ENCODE measurements at places on chromosomes 2 and 18.

DNA sequence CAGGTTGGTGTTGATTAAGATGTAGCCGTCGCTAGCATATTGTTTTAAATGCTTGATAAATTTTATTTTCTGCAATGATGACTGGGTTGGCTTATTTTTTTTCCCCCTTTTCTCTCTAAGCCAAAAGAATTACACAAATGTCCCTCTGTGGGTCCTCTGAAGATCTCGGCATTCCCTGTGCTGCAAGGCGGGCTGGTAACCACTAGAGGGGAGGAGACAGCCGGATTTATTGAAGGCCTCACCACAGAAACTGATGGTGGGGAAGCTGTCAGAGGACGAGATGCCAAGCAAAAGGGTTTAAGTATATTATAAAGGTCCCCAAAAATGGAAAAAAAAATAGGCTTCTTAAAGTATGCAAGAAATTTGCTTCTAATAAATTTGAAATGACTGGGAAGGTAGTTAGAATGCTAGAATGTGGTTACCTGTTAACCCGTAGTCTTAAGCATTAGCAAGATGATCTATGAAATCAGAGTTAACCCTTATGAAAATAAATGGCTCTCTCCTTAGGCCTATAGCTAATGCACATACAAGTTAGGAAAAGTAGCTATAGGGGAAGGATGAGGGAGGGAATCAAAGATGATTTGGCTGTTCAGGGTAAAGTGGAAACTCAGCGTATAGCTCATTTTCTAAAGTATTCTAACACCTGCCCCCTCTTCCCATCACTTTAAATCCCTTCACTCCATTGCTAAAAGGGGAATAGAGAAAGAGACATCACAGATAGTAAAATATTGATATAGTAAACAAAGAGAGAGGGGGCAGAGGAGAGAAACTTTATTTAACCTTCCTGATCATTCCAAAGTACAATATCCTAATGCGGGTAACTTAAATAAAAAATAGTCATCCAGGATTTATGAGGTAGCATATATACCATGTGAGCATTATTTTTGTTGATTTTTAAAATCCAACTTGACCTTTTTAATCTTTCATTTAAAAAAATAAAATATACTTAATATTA is 894.5 kb upstream of the POU3F3 start:
- DNase-seq: no peak

GRCh38 chr2:26464390-26465265 is 13.3 kb downstream of the OTOF start:
- DNase-seq: no peak

DNA sequence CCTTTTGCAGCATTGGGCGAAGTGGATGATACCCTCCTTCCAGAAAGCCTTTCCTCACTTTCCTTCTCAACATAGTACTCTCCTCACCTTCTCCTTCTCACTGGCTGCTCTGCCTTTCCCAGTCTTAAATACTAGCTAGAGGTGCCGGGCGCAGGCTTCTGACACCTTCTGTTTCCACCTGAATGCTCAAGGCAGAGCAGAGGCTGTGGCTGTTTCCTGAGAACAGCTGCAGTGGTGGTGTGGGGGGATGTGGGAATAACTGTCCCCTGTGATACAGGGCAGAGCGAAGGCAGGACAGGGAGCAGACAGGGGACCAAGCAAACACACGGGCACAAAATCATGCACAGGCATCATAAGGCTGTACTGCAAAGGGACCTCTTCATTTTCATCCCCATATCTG is 303.1 kb downstream of the SS18 start:
- no peak for DNase-seq

GRCh38 chr18:2168022-2168421 is 403.3 kb downstream of the METTL4 start:
- DNase-seq: no peak

- DNase-seq: no peak
Measured at GRCh38 chr2:156817430-156817829, 381.3 kb downstream of the GPD2 start.

DNA sequence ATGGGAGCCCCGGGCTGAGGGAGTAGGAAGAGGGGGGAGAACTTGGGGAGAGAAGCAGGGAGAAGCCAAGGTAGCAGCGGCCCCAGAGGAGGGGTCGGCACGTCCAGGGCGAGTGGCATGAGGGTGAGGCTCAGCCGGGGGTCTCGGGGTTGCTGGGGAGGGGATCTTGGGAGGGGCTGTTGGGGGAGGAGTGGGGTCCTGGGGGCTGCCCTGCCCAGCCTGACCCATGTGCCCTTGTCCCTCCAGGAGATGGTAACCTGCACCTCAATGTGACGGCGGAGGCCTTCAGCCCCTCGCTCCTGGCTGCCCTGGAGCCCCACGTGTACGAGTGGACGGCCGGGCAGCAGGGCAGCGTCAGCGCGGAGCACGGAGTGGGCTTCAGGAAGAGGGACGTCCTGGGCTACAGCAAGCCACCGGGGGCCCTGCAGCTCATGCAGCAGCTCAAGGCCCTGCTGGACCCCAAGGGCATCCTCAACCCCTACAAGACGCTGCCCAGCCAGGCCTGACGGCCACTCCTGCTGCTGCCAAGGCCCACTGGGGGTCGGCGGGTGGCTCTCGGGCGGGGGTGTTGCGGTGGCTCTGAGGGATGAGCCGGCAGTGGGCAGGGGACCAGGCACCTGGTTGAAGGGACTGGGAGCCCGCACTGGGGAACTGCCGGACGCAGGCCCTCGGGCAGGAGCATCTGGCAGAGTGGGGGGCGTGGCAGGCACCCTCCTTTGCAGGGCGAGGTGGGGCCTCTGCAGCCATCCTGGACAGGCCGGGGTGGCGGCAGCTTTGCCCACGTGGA is 9.0 kb upstream of the GAL3ST2 start:
- no peak for DNase-seq

- peak; percentile 3 for DNase-seq
Measured at GRCh38 chr18:76866666-76867065, 44.3 kb downstream of the ZNF236 start.

- DNase-seq: no peak
Measured at GRCh38 chr2:53455094-53455493, 312.5 kb upstream of the CHAC2 start.

DNA sequence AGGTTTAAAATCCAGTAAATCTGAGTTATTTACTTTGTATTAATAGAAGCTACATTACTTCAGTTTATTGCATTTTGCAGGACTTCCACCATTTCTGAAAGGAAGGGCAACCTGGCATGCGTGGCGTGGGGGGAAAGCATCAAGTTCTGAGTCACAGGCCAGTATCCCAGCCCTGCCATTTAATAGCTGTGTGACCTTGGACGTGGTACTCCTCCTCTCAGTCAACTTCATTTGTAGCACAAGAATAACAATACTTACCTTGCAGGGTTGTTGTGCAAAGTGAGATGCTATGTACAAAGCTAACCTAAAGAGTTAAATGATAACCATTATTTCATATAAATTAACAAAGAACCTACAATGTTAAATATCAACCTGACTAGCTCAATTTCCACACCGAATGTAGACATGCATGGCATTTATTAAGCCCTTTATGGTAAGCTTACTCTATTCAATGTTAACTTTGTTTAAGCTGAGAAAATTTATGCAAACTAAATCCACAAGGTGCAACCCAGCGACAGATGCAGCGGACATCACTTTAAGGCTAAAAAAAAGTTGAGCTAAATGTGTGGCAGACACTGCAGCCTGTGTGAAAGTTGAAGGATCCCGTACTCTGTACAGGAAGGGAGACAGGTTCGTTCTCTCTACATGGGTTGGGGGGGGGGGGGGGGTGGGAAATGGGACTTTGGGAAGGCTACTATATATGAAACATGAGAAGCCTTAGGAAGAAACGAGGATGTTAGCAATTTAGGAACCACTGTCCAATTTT is 17.2 kb upstream of the STPG4 start:
- DNase-seq: no peak

DNA sequence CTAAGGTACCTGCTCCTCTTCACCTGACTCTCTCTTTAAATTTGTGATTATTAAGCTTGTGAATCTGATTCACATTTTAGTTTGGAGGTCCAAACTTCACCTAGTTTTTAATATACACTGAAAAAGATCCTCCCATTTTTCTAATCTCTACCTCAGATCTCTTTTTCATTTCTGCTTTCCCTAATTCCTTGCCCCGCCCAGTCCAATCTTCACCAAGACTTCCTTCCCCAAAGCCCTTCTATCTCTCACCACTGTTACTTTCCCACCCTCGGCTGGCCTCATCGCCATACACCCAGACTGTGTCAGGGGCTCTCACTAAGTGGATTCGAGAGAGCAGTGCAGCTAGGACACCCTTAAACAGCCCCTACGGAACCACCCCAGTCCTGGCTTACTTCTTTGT is 40.0 kb downstream of the LBH start:
- no peak for DNase-seq

DNA sequence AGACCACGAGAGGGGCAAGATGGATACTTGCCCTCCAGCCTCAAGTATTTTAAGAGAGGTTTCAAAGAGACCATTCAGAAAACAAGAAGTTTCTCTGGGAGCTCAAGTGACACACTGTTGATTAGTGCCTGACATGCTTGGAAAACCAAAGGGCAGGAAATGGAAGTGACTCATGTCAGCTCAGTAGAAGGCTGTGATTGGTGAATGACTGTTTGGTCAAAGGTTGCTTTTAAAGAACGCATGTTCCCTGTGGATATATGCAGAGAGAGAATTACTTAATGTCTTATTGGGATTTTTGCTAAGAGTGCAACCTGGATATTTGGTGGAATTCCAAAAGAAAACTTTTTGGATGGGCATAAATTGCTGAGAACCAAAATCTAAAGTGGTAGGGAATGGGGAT is 549.9 kb downstream of the XIRP2 start:
- no peak for DNase-seq

GRCh38 chr2:187851955-187852561 is 297.8 kb upstream of the TFPI start:
- no peak for DNase-seq

DNA sequence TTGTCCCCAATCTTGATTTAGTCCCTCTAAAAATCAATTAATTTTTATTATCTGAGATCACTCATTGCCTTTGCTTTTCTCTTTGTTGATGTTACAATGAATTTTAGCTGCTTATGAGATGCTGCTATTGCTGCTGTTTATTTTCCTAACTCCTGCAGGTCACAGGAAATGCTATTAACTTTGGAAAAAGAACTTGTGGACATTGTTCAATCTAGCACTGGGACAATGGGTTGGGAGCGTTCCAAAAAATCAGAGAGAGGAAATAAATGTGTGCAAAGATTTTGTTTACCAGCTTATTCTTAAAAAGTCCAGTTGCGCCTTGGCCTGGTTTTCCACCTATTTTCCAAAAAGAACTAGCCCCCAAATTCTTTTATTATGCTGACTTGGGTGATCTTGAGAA is 268.3 kb downstream of the PTH2R start:
- no peak for DNase-seq

DNA sequence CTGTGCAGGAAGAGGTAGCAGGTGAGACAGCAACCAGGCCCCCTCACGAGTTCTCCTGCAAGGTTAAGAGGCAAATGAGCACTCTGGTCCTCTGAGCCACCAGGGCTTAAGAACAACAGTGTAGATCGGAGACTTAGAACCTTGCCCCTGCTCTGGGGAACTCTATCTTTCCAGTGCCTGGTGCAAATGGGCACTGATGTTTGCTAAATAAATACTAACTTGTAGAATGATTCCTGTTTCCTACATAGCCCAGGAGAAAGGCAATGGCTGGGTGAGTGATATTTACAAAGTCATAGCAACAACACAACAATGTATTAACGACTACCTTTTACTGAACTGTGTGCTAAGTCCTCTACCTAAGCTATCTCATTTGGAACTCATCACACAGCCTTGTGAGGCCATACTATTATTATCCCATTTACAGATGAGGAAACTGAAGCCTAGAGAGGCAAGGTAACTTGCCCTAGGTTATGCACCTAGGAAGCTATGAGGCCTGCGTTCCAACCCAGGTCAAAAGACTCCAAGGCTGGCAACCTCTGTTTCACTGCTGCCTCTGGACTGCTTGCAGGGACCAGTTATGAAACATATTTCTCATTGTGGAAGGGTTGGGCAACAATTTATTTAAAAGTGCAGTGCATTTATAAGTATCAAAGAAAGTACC is 4.3 kb downstream of the ATP8B1 start:
- no peak for DNase-seq

GRCh38 chr2:64808092-64808491 is 154.4 kb upstream of the SERTAD2 start:
- no peak for DNase-seq

DNA sequence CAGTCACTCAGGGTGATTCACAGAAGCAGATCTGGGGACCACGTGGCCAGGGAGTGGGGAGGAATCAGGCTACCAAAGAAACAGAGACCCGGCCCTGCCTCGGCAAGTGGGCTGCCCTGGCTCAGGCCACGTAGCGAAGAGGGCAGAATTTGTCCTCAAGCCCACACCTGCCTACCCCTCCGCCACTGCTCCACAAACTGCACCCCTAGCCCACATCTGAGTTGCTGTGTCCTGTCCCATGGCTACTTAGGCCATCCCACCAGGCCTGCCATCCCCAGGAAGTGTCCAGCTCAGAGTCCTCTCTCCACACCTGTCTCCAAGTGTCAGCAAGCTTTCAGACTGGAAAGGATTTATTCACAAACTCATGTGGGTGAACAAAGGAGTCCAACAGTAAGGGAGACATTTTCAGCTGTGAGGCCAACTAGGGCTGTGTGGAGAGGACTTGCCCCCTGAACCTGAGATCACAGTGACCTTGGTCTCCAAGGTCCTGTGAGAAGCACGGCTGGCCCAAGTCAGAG is 31.7 kb upstream of the ASPRV1 start:
- no peak for DNase-seq

GRCh38 chr2:220446106-220446712 is 818.8 kb downstream of the SLC4A3 start:
- DNase-seq: no peak

DNA sequence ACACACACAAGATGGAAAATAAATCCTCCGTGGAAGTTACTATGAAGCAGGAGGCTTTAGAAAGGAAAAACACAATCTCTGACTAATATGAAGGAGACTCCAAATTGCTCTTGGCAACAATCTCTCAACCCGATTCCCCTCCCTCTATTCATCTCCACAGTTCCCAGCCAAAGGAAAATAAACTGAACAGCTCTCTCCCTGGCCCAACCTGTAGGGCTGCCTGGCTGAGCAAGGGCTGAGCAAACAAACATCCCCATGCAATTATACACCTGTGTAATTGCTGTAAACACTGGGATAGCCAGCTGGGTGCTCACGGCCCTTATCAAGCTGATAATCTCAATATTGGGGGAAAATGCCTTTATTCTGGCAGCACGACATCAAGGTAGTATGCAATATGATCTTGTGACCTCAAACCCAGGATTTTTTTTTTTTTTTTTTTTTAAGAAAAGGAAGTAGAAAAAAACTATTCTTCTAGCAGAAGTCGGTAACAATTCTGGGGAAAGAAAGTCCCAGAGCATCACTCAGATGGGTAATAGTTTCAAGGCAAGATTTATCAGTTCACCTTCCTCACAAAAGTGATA is 203.3 kb upstream of the SMAD2 start:
- DNase-seq: no peak
